Suppressor macrophage treated with lipopolysaccharide for 4 hours (primary cell): ENCODE measurements at places on chromosomes 1 and 21.

- no peak for DNase-seq
Measured at GRCh38 chr1:244191581-244191980, 140.5 kb downstream of the ZBTB18 start.

DNA sequence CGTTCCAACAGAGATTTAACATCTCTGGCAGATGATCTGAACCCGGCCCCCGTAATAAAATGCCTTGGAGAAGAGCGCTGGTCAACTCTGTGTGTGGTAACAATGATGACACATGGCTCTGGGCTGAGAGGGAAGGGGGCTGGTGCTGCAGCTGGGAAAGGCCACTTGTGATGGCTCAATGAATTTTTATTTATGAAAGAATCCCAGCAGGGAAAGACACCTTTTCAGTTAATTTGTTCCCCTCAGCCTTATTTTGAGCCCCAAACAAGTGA lies 59.4 kb downstream of the SYT6 start:
- peak; percentile 61 for DNase-seq

DNA sequence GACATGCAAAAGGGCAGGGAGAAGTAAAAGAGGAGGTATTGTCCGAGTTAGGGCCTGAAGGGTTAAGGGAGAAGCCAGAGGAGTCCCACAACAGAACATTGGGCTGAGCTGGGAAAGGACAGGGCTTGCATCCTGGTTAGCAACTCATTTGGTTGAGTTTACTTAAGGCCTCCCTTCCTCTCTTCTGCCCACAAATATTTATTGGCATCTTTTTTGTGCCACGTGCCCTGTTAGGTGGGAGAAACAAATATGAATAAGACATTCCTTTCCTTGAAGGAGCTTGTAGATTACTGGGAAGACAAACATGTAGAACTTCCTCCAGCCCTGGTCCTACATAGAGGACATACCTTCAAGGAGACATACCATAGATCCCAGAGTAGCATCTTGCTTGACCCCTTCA lies 53.0 kb upstream of the PRELP start:
- no peak for DNase-seq

- DNase-seq: peak; percentile 26
Measured at GRCh38 chr1:228228601-228229074, 20.8 kb downstream of the OBSCN start.

GRCh38 chr1:59747420-59748024 lies 67.2 kb upstream of the HOOK1 start:
- no peak for DNase-seq

GRCh38 chr1:218718206-218718605 lies 373.1 kb downstream of the TGFB2 start:
- DNase-seq: no peak

DNA sequence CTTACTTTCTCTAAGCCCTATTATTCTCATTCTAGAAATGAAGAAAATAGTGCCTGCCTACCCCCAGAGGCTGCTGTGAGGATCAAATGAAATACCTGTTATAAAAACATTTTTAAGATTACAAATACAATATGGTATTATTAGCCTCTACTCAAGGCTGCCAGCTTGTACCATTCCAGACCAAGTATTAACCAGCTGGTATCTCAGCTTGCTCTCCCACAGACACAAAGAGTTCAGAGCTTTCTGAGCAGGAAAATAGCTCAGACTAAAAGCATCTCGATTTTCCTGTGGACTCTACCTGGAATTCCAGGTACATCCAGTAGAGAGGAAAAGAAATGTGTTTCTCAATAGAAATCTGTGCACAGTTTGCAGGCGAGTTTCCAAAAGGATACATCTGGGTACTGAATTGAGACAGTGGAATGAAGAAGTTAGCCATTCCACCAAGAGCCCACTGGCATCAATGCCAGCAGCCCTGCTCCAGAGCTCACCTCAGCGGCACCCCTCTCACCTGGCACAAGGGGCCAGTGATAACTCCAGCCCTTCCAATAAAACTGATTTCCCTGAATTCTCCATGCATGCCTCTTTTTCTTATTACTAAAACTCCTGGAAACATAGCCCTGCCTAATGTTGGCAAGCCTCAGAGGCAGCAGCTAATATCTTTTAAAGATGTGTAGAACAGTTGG lies 31.0 kb downstream of the TGFBR3 start:
- DNase-seq: no peak

- no peak for DNase-seq
Measured at GRCh38 chr21:36725793-36726386, 27.0 kb downstream of the SIM2 start.

DNA sequence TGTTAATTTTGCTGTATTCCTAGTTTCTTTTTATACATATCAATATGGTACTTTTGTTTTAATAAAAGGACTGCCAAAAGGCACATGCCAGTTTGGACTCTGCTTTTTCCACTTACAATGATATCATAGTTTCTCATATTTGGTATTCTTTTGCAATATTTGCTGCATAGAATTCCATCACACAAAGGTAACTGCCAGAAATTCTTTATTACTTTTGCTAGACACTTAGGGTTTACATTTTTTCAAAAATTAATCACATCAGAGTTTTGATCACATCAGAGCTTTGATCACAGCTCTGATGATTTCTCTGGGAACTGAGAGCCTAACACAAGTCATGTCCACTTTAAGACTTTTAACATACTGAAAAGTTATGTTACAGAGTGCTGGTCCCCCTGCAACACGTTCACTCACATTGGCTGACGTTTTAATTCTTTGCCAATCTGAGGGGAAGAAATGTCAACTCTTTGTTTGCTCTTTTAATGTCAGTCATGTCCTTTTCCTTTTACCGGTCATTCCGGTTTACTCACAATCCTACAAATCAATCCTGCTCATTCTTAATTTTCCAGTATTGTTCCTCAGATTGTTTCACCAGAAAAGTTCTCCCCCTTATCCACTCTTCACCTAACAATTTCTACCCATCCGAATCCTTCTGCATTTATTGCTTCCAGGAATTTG lies 1.1 kb upstream of the CD46 start:
- DNase-seq: no peak

GRCh38 chr1:222057162-222057561 lies 315.3 kb upstream of the DUSP10 start:
- peak; percentile 12 for DNase-seq

- DNase-seq: no peak
Measured at GRCh38 chr1:49098866-49099265, 322.2 kb upstream of the BEND5 start.

DNA sequence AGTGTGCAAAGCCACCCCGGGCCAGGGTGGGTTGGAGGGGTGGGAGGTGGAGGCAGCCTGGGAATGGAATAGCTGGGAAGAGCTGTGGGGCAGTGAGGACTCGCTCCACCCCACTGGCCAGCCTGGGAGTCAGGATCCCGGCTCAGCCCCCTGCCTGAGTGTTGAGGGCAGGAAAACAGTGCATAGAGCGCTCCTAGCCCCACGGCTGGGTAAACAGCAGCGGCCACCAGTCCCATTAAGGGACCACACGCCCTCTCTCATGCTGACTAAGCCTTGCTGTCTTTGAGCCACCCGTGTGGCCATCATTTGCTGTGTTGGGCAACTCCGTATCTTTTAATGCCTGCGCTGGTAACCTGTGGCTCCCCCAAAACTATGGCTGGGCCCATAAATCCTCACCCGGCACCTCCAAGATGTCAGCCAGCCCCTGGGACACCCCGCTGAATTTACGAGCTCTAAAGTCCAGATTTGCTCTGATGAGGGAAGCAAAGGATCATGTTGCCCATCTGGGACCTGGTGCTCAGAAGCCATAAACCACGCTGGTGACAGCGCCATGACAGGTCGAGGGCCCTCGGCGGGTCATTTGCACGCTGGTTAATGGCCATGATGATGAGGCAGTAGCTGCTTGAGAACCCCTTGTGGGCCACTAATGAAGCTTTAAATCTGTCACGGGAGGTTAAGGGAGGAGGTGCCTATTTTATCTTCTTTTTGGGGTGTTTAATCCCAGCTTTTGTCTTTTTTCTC lies 34.9 kb downstream of the SYF2 start:
- DNase-seq: no peak

GRCh38 chr1:30516485-30516858 lies 206.9 kb downstream of the MATN1 start:
- no peak for DNase-seq

DNA sequence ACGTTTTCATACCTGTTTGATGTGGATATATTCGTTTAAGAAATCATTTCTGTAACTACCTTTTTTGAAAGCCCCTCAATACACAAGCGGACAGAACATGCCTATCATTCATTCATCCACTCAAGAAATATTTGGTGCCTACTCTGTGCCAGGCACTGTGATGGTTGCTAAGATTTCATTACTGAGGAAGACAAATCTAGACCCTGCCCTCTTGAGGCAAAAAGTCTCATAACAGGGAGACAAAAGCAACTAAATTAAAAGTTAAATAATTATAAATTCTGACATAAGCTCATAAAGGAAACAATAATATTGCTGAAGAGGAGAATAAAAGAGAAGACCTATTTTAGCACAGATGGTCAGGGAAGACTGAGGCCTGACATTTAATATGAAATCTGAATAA lies 203.5 kb upstream of the ZNHIT6 start:
- DNase-seq: no peak

DNA sequence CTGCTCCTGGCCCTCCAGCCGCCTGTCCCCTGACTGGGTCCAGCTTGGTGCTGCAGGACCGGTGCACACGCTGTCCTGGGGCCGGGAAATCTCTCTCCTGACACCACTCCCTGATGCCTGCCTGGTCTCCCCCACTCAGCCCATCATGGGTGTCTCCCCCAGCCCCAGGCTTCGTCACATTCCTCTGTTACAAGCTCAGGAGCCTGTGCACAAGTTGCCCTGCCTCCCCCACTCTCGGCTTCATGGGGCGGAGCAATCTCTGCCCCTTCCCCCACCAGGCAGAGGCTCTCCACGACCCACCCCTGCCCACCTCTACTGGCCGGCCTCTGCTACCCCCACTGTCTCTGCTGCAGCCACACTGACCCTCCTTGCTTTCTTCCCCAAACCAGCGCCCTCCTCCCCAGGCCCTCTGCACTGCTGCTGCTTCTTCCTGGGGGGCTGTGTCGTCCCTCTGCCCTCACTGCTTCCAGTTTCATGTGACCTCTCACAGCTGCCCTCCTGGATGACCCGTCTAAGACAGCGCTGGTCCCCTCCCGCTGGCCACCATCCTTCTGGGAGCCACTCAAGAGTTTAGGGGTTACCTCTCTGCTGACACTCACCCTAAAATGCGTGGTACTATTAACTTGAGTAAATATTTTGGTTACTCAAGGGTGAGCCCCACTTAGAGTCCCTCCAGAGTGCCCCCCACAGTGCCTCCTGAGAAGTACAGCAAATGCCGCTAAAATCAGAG lies 5.7 kb upstream of the RIPK4 start:
- no peak for DNase-seq

- no peak for DNase-seq
Measured at GRCh38 chr1:223785808-223786207, 59.9 kb downstream of the TP53BP2 start.

- peak; percentile 91 for DNase-seq
Measured at GRCh38 chr1:160607011-160607671, 27.8 kb upstream of the CD84 start.

DNA sequence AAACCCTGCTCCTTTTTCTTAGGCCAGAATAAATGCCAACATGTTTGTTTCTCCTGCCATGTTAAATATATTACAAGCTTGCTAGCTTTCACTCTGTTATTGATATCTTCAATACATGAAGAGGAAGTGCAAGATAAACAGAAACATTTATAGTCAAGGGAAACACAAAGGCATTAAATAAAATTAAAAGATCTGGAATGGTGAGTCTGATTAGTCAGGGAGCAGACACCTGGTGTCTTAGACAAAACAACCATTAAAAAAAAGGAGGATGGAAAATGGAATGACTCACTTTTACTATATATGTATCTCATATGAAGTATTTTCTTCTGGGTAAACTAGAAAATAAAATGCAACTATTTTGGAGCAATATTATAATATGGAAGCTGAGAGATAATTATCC lies 123.3 kb downstream of the SMYD3 start:
- no peak for DNase-seq

DNA sequence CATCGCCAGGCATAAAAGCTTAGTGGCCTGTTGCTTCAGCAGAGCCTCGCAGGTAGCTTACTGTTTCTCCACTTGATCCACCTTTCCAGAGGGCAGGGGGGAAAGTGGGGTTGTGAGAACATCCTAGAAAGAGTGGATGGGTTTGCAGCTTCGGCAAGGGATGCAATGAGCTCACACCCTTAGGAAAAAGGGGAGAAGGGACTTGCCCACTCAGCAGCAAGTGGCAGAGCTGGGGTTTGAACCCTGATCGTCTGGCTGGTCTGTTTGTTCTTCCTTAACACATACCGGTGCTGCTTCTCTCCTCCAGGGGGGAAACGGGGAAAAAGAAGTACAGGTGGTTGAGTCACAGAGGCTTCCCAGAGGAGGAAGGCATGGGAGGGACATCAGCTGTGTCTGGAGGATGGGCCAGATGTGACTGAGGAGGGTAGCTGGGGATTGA lies 1.0 kb downstream of the TMEM201 start:
- no peak for DNase-seq

DNA sequence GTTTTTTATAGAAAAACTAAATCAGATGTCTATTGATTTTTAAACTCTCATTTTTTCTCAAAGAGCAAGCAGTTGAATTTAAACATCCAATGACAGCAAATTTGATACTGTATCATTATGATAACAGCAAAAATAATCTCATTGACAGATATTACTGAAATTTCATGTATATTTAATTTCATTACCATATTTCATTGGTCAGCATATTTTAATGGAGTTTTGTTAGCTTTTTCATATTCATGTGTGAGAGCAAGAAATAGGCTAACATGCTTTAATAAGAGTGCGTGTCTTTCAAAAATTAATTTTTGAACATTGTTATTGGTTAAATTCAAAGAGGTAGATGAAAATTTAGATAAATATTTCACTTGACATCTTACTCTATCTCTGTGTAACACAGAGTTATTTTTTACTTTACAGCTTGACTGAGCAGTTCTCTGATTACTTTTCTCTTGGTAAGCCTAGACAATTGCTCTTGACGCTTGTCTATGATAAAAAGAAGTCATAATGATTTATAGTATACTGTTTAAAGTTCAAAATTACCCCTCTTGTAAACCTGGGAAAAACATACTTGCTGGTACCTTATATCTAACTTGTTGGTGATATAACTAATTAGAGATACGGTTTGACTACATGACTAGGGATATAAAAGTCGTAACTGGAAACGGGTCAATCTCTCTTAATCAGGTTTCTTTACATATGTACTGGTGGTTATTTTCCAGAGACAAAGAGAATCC lies 732.3 kb upstream of the NCAM2 start:
- DNase-seq: no peak

GRCh38 chr1:244231572-244232315 lies 180.7 kb downstream of the ZBTB18 start:
- no peak for DNase-seq

DNA sequence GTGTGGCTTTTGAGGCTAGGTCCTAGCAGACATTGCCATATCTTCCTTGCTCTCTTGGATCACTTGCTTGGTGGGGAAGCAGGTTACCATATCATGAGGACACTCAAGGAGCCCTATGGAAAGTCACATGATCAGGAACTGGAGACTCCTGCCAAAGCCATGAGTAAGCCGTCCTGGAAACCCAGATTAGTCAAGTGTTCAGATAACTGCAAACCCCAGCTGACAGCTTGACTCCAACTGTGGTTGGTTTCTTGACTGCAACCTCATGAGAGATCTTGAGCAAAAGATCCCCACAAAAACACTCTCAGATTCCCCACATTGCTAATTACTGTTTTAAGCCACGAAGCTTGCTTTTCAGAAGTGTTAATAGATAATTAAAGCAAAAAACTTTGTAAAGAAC lies 58.6 kb downstream of the CACNA1E start:
- DNase-seq: no peak

- DNase-seq: no peak
Measured at GRCh38 chr1:190747704-190748103, 270.0 kb upstream of the BRINP3 start.
